ENCODE measurements at places on chromosomes 12 and 14.

GRCh38 chr12:76310110-76310509, 38.1 kb downstream of the BBS10 start:
- DNase-seq: no peak

DNA sequence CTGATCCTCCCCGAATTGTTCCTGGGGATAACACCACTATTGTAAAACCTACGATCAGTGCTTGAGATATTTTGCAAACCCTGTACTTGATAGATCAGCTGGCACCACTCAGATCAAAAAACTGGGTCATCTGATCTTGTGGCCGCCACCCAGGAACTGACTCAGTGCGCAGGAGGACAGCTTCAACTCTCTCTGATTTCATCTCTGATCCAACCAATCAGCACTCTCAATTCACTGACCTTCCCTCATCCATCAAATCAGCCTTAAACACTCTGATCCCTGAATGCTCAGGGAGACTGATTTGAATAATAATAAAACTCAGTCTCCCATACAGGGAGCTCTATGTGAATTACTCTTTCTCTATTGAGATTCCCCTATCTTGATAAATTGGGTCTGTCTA, 4.2 kb upstream of the XPOT start:
- DNase-seq: no peak

DNA sequence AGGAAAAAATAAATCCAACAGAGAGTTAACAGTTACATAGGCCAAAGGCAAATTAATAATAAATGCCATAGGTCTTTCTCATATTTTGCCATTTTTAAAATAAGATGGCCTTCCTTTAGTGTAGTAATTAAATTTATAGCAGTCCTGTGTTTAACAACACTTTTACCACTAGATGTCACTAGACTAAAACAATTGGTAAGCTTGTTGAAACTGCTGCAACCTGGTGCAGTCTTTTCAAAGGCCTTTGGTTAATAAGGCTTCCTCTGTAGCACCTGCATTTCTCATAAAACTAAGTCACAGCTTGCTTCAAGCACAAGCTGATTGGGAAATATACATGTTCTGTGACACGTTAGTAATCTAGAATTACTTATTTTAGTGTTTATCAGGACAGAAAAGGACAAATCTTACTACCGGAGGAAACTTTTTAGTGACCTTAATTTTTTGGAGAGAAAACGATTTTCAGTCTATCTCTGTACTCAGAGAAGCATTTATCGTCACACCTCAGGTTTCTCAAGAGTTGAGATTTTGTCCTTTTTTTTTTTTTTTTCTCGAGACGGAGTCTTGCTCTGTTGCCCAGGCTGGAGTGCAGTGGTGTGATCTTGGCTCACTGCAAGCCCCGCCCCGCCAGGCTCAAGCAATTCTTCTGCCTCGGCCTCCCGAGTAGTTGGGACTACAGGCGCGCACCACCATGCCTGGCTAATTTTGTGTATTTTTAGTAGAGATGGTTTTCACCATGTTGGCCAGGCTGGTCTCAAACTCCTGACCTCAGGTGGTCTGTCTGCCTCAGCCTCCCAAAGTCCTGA, 20.0 kb downstream of the BORCS5 start:
- peak; percentile 70 for DNase-seq

GRCh38 chr12:108357834-108358579, 18.9 kb upstream of the CMKLR1 start:
- no peak for DNase-seq

DNA sequence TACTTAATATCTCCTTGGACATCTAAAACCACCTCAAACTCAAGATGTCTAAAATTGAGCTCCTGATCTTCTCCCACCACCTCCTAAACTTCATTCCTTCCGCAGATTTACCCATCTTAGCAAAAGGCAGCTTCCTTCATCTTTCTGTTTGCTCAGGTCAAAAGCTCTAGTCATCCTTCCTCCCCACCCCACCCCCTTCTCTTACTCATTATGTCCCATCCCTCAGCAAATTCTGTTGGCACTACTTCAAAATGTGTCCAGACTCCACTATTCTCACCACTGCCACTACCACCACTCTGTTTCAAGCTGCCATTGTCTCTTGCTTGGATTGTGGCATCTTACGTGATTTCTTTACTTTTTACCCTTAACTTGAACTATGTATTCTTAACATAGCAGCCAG, 59.2 kb upstream of the ZDHHC17 start:
- no peak for DNase-seq

- DNase-seq: no peak
Measured at GRCh38 chr14:65962952-65963351, 523.2 kb upstream of the CCDC196 start.

DNA sequence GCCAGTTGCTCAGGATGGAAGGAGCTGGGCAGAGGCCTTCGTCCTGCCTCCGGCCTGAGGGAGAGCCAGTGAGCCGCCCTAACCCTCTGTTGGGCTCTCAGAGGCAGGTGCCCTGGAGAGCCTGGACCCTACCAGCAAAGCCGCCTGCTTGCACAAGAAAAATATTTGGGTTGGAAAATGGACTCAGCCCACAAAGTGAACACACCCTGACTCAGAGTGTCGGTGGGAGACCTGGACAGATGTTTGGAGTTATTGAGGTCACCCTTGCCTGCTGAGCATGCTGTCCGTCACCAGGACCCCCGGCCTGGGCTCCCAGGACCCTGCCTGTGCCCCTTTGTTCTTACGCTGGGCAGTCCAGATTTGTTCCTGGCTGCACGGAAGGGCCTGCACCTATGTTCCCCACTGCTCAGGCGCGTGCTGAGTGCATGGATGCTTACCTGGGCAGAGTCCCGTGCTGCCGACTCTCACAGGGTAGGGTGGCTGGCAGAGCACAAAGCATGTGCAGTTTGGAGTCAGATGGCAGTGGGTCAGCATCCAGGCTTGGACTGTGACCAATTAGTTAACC, 22.4 kb downstream of the FAM181A start:
- no peak for DNase-seq

DNA sequence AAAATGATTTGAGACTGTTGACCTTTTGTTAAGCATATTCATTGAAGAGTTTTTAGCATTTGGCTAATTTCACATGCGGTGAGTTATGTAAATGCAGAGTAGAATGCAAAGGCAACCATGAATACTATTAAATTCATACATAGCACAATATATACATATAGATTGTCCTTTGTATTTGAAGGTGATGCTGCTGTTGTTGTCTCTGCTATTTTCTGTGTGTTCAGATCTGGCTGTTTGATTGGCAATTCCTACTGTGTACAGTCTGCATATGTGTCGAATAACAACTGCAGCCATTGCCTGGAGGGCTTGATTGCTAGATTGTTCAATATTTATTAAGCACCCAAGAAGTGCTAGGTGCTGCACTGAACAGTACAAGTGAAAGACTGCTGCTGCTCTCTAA, 187.4 kb downstream of the FOXG1 start:
- DNase-seq: no peak

DNA sequence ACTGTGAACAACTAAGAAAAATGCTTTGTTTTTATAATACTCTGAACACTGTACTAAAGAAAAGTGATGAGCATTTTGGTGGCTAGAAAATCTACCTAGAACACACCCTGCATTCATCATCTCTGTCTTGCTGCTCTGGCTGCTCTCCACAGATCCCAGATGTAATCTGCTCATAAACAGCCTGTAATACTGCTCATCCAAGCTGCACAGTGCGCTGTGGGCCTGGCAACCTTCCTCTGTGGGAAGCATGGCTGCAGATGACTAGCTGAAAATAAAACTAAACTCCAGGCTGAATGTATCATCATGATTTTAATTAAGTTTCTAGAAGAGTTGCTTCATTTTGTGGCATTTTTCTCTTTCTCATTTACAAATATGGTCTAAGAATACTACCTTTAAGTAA, 200.7 kb downstream of the SLC2A13 start:
- peak; percentile 7 for DNase-seq

DNA sequence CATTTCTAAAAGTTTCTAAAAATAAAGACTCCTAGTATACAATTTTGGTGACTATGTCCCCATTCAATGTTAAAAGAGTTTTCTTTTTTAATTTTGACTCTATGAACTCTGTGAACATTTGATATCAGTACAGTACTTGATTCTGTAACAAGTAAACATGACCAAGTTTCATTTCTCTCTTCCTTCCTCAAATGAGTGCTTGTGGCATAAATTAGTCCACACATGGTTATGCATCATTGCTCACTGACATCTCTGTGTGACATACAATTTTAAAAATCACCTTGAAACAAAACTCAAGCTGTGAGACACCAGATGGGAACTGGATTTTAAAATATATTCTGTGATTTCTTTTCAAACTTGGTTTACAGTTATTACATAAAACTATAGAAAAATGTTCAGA, 253.9 kb upstream of the MDGA2 start:
- DNase-seq: no peak

DNA sequence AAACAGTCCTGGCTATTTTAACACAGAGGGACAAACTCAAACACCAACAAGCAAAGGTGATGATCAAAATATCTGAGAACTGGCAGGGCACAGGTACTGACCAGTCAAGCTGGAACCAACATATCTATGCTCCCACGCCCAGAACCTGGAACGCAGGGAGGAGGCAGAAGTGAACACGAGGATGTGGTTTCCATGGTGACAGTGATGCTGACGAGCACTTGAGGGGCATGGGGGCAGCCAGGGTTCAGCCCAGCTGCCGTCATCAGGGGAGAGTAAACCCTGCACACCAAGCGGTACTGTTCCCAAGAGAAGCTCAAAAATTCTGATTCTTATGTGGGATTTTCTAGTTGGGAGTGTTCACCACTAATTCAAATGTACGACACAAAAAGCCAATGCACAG, 113.6 kb upstream of the SFSWAP start:
- no peak for DNase-seq

DNA sequence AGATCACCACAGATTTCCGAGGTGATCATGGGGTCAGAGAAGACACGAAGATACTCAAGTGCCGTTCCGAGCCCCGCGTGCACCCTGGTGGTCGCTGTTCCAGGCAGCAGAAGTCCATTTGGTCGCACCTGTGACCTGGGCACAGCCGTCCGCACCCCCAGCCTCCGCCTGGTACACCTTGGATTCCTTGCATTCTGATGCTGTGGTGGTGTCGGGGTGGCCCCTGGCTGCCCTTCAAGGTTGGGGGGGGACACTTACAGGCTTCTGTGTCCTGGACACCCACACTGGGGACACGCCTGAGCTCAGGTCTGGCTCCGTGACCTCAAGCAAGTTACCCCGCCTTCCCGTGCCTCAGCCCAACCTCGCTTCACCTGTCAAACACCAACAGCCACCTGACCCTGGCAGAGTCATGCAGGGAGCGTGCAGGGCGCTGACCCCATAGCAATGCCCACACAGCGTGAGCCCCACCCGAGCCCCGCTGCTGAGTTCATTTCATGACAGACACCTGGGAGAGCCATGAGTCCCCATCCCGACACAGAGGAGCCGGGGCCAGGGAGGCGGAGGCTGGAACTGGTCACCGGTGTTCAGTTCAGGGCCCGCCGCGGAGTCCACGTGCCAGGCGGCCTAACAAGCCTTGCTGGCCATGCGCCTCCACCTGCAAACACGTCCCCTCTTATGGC, 17.9 kb upstream of the GALNT9 start:
- DNase-seq: no peak

DNA sequence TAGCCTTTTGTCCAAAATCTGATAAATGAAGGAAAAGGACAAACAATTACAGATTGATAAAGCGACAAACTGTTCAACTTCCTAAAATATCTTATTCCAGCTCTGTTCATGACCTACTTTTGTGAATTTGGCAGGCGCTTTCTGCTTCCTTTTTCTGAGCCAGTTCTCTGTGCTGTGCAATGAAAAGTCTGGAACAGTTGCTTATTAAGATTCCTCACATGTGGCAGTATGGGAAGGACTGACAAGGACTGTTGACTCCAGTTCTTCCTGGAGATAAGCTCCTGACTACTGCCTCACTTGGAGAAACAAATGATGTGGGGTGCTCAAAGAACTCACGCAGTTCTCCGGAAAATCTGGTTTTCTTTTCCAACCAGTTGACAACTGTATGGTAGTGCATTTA, 58.3 kb upstream of the ANP32D start:
- peak; percentile 67 for DNase-seq

- DNase-seq: peak; percentile 62
Measured at GRCh38 chr14:77111021-77111420, 13.0 kb downstream of the CIPC start.

DNA sequence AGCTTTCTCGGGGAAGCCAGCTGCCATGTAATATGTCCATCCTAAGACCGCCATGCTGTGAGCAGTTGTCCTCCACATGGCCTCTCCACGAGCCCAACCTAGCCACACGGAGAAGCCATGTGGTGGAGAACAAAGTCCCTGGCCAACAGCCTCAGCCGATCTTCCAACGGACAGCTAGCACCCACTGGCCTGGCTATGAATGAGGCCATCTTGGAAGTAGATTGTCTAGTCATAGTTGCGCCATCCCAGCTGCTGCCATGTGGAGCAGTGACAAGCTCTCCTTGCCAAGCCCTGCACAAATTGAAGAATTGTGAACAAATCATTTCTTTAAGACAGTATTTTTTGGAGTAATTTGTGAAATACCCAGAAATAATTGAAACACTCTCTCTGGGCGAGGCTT, 49.3 kb upstream of the USP44 start:
- DNase-seq: no peak

DNA sequence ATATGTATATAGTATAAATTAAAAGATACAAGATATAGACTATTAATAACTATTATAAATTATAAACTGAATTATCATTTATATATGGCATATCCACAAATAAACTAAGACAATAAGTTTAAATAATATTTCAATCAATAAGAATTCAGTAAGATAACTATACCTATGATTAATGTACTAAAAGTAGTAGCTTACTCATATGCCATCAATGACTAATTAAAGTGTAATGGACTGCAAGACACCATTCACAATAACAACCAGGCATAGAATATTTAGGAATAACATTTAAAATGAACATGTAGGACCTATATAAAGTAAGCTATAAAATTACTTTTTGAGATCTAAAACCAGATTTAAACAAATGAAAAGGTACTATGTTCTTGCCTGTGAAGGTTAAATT, 18.8 kb downstream of the KCNC2 start:
- DNase-seq: no peak

Measured in right lung (tissue), 10 donors.